Suppressor macrophage treated with lipopolysaccharide for 1 hour (primary cell): ENCODE measurements at places on chromosomes 16 and 17.

- DNase-seq: peak; percentile 93
Measured at GRCh38 chr16:85611444-85612190, 1.5 kb upstream of the GSE1 start.

- no peak for DNase-seq
Measured at GRCh38 chr17:33387406-33387805, 94.3 kb upstream of the ASIC2 start.

DNA sequence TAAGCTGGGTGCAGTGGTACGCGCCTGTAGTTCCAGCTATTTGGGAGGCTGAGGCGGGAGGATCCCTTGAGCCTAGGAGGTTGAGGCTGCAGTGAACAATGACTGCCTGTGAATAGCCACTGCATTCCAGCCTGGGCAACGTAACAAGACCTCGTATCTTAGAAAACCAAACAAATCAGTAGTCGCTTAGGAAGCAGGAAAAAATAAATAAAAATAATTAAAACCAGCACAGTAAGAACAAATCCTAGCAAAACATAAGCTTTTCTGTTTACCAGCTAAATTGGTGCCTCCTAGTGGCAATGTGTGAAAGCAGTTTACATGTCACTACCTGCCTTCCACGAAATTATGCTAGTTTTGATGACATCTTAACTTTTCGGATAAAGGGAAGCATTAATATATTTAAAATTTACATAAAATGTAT, 1.3 kb downstream of the ARMC5 start:
- peak; percentile 64 for DNase-seq

DNA sequence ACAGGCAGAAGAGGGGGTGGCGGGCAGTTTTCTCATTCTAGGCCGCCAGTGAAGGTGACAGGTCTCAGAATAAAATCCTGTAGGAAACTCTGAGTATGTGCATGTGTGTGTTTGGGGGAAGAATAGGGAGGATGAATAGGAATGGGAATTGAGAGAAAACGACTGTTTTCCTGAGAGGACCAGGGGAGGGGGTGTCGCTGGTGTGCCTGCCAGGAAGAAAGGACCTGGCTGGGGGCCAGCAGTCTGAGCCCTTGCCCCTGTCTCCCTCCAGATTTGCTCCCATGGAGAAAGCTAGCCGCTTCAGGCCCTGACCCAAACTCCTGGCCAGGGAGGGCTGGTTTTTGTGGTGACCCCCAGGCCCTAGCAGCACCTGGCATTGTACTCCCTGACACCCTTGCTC, 14.4 kb downstream of the C17orf50 start:
- no peak for DNase-seq

- no peak for DNase-seq
Measured at GRCh38 chr16:2883458-2883908, 468 bp downstream of the FLYWCH2 start.

DNA sequence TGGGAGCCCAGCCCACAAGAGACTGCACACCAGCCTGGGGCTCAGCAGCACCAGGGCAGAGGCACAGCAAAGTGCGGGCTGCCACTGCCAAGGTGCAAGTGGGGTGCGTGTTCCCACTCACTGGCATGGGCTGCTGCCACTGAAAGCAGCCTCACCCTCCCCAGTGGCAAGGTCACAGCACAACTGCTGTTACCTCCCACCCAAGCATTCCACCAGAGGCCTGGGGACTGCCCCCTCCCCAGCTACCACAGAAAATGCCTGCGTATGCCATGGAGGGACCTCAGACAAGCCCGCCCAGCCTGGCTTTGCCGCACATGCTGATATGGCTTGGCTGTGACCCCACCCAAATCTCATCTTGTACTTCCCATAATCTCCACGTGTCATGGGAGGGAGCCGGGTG, 33.1 kb downstream of the MEAK7 start:
- no peak for DNase-seq

DNA sequence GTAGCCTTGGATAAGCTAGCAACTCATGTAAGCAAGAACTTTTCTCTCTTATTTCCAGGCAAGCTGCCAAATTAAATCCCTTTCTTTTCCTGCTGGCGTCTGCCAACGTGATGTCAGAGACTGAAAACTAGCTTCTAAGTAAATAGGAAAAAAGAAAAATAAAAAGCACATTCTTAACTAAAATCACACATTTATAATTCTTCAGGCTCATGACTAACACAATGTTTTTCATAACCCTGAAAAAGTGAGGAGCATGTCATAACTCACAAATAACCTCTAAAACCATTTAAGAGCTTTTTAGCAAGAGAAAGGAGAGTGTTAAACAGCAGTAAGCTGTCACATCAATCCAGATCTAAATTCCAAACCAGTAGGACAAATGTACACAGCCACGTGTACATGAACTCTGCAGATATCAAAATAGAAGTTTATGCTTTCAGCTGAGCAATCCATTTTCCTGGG, 110.0 kb downstream of the N4BP1 start:
- DNase-seq: no peak

GRCh38 chr16:66058172-66058691, 308.3 kb upstream of the CDH5 start:
- DNase-seq: no peak

- DNase-seq: no peak
Measured at GRCh38 chr17:80858301-80859001, 133.2 kb upstream of the CHMP6 start.

DNA sequence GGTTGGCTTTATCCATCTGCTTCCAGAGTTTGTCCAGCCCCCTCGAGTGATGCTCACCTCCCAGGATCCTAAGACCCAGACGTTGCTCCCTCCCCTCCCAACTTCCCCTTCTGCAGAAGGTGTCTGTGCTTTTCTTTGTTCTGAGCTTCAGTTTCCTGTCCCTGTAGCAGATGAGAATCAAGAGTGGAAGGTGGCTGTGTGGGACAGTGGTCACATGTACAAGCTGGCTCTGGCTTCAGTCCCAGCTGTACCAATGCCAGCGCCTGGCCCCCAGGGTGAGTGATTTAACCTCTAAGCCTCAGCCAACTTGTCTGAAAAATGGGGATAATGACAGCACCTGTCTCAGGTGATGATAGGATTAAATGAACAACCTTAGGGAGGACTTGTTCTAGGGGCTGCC, 7.7 kb downstream of the PRR15L start:
- no peak for DNase-seq

- DNase-seq: peak; percentile 77
Measured at GRCh38 chr16:12675852-12676251, 127.8 kb downstream of the CPPED1 start.

GRCh38 chr16:89031715-89032659, 55.0 kb upstream of the CBFA2T3 start:
- peak; percentile 91 for DNase-seq

DNA sequence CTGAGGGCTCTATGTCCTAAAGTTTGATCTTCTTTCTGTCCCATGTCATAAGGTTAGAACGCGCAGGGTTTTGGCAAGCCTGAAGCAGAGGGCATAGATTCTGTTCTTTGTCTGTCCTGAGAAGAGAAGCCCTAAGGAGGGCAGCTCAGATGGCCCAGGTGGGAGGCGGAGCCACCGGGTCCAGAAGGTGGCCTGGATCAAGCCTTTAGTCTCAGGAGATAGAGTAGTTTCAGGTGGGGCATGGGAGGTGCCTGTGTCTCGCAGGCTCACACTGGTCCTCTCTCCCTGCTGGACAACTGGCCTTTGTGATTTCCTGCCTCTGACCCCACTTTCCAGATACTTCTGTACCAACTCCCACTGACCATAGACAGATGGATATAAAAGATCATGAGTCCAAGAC, 44.2 kb upstream of the DNAJA2 start:
- DNase-seq: no peak

DNA sequence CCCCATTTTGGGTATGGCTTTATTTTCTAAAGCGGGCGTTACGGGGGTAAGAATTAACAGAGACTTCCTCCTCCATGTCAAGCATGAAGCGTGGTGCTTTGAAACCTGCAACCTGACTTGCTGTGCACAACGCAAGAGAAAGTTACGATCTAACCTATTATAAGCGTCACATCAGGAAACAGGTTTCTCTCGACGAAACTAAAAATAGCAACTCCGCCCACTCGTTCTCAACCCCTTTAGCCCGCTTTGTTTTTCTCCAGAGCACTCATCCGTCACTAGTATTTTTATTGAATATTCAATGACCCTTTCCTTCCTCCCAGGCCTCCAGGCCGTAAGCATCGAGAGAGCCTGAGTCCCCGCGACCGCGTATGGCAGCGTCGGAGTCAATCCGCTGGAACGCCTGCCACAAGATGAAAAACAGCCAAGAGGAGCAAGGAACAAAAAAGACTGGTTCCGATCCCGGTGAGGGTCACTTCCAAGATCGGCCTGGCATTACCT, 555 bp downstream of the NUP88 start:
- peak; percentile 53 for DNase-seq

GRCh38 chr17:78839235-78839761, 1.3 kb downstream of the USP36 start:
- DNase-seq: peak; percentile 7

DNA sequence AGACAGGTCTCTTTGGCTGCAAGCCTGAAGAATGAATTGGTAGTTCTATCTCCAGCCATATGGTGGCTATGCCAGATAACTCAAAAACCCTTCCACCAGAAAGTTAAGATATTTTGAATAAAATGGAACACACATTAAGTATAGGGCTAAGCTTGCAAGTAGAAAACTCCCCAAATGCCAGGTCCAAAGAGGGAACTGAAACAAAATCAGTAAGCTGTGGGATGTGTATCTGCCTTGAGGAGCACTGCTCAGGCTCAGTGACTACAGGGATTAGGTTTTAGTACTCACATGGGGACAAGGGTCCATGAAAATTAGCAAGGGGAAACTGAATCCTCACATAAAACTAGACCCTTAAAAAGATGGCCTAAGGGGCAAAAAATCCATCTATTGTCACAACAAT, 115.7 kb upstream of the PMFBP1 start:
- peak; percentile 43 for DNase-seq

DNA sequence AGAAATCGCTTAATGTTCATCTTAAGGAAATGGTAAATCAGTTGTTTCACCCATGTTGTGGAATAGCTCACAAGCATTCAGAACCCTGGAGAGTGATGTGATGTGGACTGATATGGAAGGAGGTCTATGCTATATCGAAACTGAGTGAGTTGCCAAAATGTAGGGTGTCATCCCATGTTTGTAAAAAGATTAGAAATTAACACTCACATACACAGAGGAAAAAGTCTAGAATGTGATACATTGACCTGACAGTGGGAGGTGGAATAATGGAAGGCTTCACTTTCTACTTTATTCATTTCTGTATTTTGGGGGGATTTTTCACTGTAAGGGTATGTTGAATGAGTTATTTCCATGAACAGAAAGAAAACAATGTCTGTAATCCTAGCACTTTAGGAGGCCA, 4.7 kb upstream of the PRM1 start:
- DNase-seq: no peak

DNA sequence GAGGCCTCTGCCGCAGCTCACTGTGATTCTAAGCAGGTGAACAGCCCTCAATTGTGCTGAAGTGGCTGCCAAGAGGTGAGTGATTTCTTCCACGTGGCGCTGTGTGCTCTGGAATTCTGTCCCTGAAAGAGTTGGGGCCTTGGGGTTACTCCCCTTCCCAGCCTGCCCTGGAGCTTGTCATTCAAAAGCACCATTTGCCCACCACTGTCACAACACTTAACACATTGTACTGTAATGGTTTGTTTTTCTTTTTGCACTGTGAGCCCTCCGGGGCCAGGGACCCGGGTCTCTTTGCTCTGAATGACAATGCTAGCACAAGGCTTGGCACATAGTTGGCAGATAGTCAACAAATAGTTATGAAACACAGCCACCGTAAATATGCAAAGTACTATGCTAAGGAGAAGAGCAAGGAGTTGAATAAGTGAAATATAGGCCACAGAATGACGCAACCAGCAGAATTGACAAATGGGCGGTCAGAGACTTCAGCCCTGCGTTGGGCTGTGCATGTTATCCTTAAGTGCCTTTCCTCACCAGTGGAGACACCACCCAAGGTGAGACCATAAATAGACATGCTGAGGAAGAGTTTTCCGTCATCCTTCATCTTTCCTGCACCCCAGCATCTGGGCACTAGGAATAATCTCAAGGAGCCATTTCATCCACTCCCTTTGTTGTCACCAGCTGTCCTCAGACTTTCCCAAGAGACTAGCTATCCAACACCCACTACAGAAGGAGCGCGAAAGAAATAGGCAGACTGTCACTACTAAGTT, 112.0 kb upstream of the DNAH9 start:
- no peak for DNase-seq

DNA sequence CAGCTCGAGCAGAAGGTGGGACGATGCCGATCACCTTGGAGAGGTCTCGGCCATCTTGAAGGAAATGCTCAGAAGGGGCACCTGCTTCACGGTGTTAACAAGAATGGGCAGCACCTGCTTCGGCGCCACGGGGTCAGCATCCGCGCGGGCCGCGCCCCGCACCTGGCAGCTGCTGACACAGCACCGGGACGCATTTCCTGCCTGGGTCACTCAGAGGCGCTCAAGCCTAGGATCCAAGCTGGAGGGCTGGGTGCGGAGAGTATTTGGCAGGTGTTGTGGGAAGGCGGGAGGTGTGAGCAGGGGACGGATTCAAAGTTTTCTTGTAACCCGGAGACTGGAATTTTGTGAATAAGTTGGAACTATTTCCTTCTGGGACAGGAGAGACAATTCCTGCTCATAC, 39.3 kb upstream of the AKTIP start:
- no peak for DNase-seq

DNA sequence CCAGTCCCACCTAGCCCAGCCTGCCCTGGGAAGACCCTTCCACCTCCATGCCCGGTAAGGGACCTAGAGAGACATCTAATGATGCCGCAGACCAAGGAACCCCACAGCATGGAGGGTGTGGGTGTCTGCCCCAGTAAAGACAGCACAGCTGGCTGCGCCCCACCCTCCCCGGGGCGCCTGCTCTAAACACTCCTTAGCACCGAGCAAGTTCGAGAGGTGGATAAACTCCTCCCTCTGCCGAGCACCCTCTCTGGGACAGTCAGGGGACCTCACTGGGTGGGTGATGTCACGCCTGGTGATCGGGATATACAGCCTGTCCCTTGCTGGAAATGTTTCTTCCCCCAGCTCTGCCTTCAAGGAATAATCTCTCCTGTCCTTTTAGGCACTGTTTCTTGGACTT, 16.7 kb upstream of the DNAI2 start:
- no peak for DNase-seq

DNA sequence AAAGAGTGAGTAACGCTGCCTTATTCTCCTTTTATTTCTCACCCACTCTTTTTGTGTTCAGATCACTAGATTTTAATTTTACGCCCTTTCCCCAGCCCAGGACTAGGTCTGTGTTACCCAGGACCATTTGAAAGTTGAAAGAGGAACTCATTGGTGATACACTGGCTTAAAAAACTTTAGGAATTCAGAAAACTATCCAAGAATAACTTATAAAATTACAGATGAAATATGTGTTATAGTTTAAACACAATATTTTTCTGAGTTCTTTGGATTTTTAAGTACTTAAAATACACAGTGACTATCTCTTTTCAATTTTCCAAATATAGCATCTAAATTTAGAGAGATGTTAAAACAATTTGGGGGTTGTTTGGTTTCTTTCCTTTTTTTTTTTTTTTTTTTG, 385.2 kb downstream of the CDH13 start:
- DNase-seq: no peak

DNA sequence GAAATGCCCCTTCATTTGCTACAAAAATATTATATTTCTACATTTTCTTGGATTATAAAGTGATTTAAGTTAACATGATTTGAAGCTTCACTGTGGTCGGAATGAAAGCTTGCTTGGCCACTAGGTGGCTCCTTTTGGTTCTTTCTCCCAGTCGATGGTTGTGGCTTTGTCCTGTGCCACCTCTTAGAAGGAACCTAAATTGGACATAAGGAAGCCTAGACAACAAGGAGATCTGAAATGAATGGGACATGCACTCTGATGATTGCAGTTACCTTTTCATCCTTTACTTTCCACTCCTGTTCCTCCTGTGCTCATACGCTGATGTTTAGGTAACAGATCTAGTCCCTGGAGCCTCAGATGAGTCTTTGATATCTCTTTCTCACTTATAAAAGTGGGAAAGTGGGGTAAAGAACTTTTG, 39.2 kb downstream of the FTO start:
- peak; percentile 36 for DNase-seq
